Right atrium auricular region (tissue), 2 donors: ENCODE measurements at places on chromosomes 5 and 9.
A peak's percentile ranks its signal among the peaks of the same experiment; 100 is the strongest.

- H3K27me3 ChIP-seq = no peaks in the 10 kb centered on the region
- no peak for DNase-seq
- H3K4me3 ChIP-seq = no peak overlapping the region
- no peaks in the 10 kb centered on the region for H3K4me1 ChIP-seq
- H3K36me3 ChIP-seq = peaks cover 92% of the 10 kb centered on the region
These were observed 183.0 kb downstream of the CDK5RAP2 start for GRCh38 chr9:120396931-120397330.

DNA sequence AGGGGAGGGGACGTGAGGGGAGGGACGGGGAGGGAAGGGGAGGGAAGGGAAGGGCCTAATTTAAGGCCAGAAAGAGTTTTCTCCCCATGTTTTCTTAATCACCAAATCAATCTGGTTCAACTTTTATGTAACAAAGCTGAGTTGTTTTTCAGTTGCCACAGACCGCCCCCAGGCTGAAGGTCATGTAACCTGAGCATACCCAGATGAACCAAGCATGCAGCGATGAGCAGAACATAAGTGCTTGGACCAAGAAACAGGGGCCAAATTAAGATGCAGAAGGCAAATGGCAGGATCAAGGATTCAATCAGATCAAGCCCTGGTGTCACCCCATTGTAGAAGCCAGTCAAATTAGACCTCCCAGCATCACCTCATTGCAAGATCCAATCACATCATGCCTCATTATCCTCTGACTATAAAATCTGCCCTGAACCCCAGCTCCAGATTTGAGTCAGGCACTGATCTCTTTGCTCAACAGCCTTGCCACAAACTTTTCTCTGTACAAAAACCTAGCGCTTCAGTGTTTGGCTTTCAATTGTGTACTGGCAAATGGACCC, 113.5 kb upstream of the TNPO1 start:
- DNase-seq = no peak
- no peaks in the 10 kb centered on the region for H3K36me3 ChIP-seq
- H3K4me3 ChIP-seq = no peak overlapping the region
- H3K4me1 ChIP-seq = no peaks in the 10 kb centered on the region
- H3K27me3 ChIP-seq = no peaks in the 10 kb centered on the region
- no peak overlapping the region for H3K27ac ChIP-seq

- H3K4me3 ChIP-seq = no peak overlapping the region
- no peaks in the 10 kb centered on the region for H3K27me3 ChIP-seq
- H3K4me1 ChIP-seq = peaks cover 37% of the 10 kb centered on the region
These were observed 31.0 kb upstream of the GLRX start for GRCh38 chr5:95853490-95853889.

DNA sequence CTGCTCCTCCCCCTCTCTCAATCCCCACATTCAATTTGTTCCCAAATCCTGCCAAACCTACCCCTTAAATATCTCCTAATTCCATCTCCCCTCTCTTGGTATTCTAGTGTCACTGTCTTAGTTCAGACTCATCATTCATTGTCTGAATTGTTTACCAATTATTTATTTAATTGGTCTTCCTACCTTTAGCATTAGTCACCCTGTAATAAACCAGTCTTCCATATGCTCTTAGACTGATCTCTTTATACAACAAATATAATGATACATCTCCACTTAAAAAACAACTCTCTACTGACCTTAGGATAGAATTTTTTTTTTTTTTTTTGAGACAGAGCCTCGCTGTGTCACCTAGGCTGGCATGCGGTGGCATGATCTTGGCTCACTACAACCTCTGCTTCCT, 51.4 kb downstream of the RFK start:
- no peaks in the 10 kb centered on the region for H3K27me3 ChIP-seq
- H3K27ac ChIP-seq = no peak overlapping the region
- no peaks in the 10 kb centered on the region for H3K4me1 ChIP-seq
- no peaks in the 10 kb centered on the region for H3K36me3 ChIP-seq
- no peak for DNase-seq
- no peak overlapping the region for H3K4me3 ChIP-seq

- H3K4me3 ChIP-seq = no peak overlapping the region
- H3K27ac ChIP-seq = no peak overlapping the region
- H3K4me1 ChIP-seq = no peaks in the 10 kb centered on the region
- DNase-seq = no peak
- H3K36me3 ChIP-seq = no peaks in the 10 kb centered on the region
These were observed 111.4 kb upstream of the SLC1A3 start for GRCh38 chr5:36494841-36495601.

DNA sequence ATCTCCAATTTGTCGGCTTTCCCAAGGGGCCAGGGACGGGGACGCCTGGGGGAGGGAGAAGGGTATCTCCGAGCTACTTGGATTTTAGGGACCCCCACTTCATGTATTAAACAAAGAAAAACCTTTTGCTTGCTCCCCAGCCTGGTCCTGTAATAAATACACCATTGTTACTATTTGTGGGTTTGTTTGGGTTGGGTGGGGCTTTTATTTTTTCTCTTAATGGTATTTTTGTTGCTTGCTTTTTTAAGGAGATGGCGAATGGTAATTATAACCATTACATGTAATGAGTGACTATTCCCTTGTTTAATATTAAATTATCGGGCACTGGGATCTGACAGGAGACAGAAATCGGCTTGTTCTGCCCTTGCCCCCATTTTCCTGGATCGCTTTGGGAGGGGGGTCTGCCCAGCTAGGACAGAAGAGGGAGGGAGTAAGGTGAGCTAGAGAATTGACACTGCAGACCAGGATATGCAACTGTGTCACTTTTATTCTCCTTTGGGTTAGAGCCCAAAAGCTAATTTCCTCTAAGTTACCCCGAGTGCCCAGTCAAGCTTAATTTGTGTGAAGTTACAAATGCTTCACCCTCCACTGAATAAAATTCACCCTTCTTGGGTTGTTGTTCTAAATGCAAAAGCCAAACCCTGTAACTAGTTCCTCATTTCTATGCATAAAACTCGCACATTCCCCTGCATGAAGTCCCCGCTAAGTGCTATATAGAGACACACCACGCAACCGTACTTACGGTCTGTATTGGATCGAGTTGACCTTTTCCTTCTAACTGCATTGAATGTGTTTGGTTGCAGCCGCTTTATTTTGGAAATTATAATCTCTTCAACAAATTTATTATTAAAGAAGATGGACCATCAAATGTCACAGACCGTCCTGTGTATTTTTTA, 1.6 kb upstream of the ZNF608 start:
- DNase-seq = no peak
- peak overlapping the region; percentile 77 for H3K4me3 ChIP-seq
- peaks cover 14% of the 10 kb centered on the region for H3K4me1 ChIP-seq
- no peaks in the 10 kb centered on the region for H3K27me3 ChIP-seq

DNA sequence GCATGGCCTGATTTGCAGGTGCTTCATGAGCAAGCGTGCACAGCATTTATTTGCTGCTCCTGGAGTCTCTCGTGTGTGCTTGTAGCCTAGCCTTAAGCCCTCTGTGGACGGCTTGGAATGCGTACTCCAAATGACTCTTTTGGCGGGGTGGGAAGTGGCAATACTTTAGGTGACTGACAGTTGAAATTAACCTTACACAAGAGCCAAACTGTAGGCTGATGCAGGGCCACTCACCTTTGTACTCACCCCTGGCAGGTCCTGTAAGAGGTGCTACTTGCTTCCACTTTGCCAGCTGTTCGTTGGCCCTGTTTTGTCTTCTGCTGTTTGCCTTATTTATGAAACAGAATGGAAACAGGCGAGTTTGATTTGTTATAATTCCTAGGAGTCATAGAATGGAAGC, 22.9 kb downstream of the TENT4A start:
- peaks cover 37% of the 10 kb centered on the region for H3K36me3 ChIP-seq
- no peak overlapping the region for H3K27ac ChIP-seq
- no peak for DNase-seq
- H3K27me3 ChIP-seq = no peaks in the 10 kb centered on the region
- no peak overlapping the region for H3K4me3 ChIP-seq

DNA sequence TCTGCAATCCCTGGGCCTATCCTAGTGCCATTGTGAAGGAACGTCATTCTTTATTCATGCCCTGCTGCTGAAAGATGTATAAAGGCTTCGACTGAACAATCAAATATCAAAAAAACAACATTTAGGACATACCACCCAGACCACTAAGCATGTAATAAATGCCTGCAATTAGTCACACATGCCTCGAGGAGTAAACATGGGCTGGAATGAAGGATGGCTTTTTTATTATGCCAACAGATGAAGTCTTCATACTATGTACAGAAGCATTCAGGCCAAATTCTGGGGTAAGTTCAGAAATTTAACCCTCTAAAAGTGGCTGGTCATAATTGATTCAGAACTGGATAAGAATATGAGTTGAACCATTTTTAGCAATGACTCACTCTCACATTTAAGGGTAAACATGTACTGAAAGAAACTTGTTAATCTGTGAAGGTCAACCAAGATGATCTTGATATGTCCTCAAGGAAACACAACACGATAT, 38.1 kb downstream of the FAM240B start:
- no peak for DNase-seq
- no peaks in the 10 kb centered on the region for H3K36me3 ChIP-seq
- H3K27me3 ChIP-seq = no peaks in the 10 kb centered on the region
- H3K27ac ChIP-seq = no peak overlapping the region
- H3K4me3 ChIP-seq = no peak overlapping the region
- H3K4me1 ChIP-seq = no peaks in the 10 kb centered on the region

GRCh38 chr9:137461663-137462395, 2.7 kb upstream of the NSMF start:
- DNase-seq = no peak
- no peaks in the 10 kb centered on the region for H3K36me3 ChIP-seq
- H3K4me1 ChIP-seq = peaks cover 22% of the 10 kb centered on the region
- no peak overlapping the region for H3K4me3 ChIP-seq

- no peaks in the 10 kb centered on the region for H3K4me1 ChIP-seq
- H3K4me3 ChIP-seq = no peak overlapping the region
- no peaks in the 10 kb centered on the region for H3K27me3 ChIP-seq
- DNase-seq = no peak
- peaks cover 8% of the 10 kb centered on the region for H3K36me3 ChIP-seq
These were observed 51.7 kb downstream of the UBAP1 start for GRCh38 chr9:34230556-34230955.

- no peaks in the 10 kb centered on the region for H3K27me3 ChIP-seq
- H3K4me3 ChIP-seq = no peak overlapping the region
- H3K4me1 ChIP-seq = no peaks in the 10 kb centered on the region
- no peaks in the 10 kb centered on the region for H3K36me3 ChIP-seq
- DNase-seq = peak; percentile 44
These were observed 111.6 kb downstream of the CACNA1B start for GRCh38 chr9:137989156-137989555.

GRCh38 chr5:13660072-13660471, 284.4 kb downstream of the DNAH5 start:
- H3K27me3 ChIP-seq = no peaks in the 10 kb centered on the region
- H3K4me3 ChIP-seq = no peak overlapping the region
- H3K27ac ChIP-seq = no peak overlapping the region
- no peak for DNase-seq
- H3K4me1 ChIP-seq = no peaks in the 10 kb centered on the region

- DNase-seq = peak; percentile 48
- H3K4me1 ChIP-seq = no peaks in the 10 kb centered on the region
- H3K27me3 ChIP-seq = no peaks in the 10 kb centered on the region
- no peak overlapping the region for H3K27ac ChIP-seq
- H3K4me3 ChIP-seq = no peak overlapping the region
- no peaks in the 10 kb centered on the region for H3K36me3 ChIP-seq
These were observed 11.7 kb downstream of the B4GALT1 start for GRCh38 chr9:33155393-33155792.

DNA sequence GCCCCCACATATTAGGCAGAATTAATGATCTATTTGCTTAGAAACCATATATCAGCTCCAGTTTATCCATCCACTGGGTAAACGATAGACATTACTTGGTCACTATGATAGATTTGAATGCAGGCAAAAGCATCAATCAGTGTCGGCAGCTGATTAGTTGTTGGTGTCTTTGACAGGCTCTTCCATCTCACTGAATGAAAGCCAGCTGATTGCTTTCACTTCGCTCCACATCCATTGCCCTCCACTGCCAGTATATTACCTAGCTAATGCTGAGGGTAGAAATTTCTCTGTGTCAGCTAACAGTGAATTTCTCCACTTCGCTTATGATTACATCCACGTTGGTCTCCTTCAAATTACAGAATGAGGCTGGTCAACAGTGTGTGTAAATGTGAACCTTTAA, 821.3 kb upstream of the TYRP1 start:
- H3K27me3 ChIP-seq = no peaks in the 10 kb centered on the region
- no peak overlapping the region for H3K4me3 ChIP-seq
- H3K4me1 ChIP-seq = no peaks in the 10 kb centered on the region

DNA sequence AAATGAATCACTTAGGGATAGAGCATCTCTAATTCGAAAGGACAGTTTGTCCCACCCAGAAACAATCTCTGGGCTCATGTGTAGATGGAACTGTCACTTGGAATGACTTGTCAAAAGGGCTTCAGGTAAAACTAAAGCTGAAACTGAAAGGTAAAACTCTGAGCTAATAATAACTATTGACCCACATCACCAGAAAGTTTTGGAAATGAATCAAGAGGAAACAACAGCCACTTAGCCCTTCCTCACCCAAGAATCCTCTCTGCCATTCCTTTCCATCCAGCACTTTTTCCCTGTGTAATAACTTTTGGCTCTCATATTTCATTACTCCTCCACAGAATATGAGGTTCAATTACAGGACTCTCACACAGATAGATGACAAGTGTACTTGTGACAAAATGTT, 14.0 kb upstream of the GLRX start:
- peak overlapping the region; percentile 92 for H3K27ac ChIP-seq
- H3K27me3 ChIP-seq = no peaks in the 10 kb centered on the region
- no peaks in the 10 kb centered on the region for H3K4me1 ChIP-seq
- no peak for DNase-seq
- H3K36me3 ChIP-seq = no peaks in the 10 kb centered on the region

GRCh38 chr9:118558891-118559290, 810.3 kb downstream of the BRINP1 start:
- no peaks in the 10 kb centered on the region for H3K27me3 ChIP-seq
- no peaks in the 10 kb centered on the region for H3K4me1 ChIP-seq
- no peaks in the 10 kb centered on the region for H3K36me3 ChIP-seq
- no peak for DNase-seq

GRCh38 chr9:115385383-115386122, 267.6 kb upstream of the TNC start:
- H3K27me3 ChIP-seq = no peaks in the 10 kb centered on the region
- H3K36me3 ChIP-seq = no peaks in the 10 kb centered on the region
- no peaks in the 10 kb centered on the region for H3K4me1 ChIP-seq
- no peak for DNase-seq
- H3K27ac ChIP-seq = no peak overlapping the region

DNA sequence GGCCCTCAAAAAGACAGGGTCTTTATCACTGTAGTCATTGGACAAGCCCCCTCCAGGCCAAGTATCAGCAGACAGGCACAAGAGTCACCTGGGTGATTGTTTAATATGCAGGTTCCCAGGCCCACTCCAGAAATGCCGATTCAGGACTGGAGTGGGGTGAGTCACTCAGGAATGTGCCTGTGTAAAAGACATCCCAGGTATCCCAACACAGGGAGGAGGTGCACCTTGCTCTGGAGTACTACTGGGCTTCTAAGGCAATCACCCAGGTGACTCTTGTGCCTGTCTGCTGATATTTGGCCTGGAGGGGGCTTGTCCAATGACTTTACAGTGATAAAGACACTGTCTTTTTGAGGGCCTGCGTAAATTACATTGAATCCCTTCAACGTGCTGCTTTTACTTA, 40.6 kb downstream of the ACTL7B start:
- no peaks in the 10 kb centered on the region for H3K36me3 ChIP-seq
- H3K27ac ChIP-seq = no peak overlapping the region
- H3K4me3 ChIP-seq = no peak overlapping the region
